ENCODE measurements at places on chromosomes 2 and 18.

DNA sequence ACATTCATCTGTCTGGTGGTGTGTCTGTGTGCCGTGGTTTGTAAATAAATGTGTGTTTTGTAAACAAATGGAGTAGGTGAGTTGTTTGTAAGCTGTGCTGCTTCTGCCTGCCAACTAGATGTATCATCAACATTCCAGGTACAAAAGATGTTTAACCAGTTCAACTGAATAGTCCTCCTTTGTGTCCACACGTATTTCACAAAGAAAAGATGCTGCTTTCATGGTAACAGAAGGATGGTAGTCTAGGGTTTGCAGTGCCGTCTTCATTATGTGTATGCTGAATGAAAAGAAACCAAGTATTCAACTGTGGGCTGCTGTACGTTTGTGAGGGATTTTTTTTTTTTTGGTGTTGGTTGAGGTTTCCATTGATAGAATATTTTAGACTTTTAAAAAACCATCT is 72.1 kb downstream of the CAMKMT start:
- no peak for DNase-seq

GRCh38 chr2:78707776-78708386 is 317.6 kb upstream of the REG3G start:
- no peak for DNase-seq

DNA sequence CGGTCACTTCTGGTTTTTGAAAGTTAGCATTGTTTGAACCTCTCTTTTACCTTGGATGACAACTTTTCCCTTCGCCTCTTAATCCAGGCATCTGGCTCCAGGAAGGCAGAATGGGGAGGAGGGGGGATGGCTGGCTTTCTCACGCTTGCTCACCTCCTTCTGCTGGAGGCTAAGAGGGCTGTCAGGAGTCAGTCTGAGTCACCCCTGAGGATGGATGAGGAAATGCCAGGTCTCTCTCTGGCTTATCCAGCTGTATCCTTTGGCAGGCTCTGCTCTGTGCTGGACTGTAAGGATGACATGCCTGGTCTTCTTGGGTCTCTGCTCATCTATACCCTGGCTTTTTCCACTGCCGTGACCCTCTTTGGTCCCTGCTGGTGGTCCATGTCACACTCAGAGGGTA is 142.9 kb upstream of the GYPC start:
- DNase-seq, result no peak

GRCh38 chr2:31138037-31138962 is at the start of gene GALNT14:
TSS of gene GALNT14 (minus strand) at chr2:31138440. CDS start at chr2:31138086, 354 bp downstream.
- DNase-seq, result no peak

- DNase-seq, result no peak
These were observed 32.7 kb upstream of the SPRED2 start for GRCh38 chr2:65465124-65465523.

GRCh38 chr2:197248623-197249022 is 62.0 kb downstream of the ANKRD44 start:
- DNase-seq, result no peak

DNA sequence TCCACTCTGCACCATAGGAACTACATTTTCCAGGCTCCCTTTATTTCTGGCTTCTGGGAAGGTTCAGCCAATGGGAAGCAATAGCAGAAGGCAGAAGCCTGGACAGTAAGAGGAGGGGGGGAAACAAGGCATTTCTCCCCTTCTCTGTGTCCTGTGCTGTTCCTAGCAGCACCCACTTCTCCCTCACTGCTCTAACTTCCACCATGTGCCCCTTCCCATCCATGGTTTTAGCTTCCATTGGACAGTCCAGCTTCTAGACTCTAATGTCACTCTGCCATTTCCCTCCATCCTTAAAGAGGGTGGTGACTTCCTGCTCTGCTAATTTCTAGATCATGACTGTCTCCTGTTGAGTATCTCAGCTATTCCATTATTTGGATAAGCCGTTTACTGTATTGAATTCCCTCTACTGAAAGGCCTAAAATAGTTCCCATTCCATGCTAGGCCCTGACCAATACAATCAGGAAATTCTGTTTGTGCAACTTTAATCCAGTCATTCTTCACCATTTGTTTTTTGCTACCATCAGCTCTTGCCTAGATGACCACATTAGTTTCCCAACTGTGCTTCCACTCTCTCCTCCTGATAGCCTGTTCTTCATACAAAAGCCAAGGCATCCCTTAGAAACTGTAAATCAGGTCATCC is 20.8 kb upstream of the LYPD1 start:
- no peak for DNase-seq

GRCh38 chr2:80057956-80058355 is 246.6 kb downstream of the LRRTM1 start:
- no peak for DNase-seq
